IMR-90 (cell line): ENCODE measurements at places on chromosomes 13 and 19.

DNA sequence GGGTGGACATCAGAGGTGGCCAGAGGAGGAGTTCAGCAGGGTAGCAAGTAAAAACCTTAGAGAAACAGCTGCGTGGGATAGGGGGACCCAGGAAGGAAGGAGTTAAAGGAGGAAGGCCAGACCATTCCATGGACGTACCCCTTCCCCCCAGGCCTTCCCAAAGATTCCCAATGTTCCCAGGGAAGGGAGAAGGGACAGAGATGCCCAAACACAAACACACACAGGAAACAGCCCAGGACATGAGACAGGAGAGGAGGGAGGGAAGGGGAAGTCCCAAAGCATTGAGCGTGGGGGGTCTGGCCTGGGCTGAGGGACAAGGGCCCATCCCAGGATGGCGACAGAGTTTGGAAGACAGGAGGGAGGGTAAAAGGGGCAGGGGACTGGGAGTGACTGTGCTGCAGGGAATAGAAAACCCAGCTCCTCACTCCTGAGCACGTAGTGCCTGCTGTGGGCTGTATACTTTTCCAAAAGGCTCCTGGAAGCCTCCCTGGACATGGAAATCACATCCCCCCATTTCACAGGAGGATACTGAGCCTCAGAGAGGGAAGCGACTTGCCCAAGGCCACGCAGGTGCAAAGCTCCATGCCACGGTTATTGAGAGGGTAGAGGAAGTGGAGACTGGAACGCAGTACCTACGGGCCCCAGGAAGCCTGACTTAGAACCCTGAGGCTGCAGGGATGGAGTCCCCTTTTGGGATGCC is 1.1 kb downstream of the SYDE1 start:
- DNase-seq, result no peak

- no peak for DNase-seq
These were observed 136.9 kb downstream of the USP12 start for GRCh38 chr13:27034678-27035111.

DNA sequence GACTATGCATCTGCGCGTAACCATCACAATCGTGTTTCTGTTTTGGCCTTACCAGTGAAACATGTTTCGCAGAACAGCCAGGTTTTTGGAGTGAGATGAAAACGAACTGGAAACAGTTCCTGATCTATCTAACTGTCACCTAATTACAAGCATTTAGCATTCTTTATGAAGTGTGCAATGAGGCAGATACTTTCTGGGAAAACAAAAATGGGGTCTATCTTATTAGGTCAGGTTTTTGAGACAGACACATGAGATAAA is 182.8 kb downstream of the LMO7 start:
- DNase-seq, result no peak

DNA sequence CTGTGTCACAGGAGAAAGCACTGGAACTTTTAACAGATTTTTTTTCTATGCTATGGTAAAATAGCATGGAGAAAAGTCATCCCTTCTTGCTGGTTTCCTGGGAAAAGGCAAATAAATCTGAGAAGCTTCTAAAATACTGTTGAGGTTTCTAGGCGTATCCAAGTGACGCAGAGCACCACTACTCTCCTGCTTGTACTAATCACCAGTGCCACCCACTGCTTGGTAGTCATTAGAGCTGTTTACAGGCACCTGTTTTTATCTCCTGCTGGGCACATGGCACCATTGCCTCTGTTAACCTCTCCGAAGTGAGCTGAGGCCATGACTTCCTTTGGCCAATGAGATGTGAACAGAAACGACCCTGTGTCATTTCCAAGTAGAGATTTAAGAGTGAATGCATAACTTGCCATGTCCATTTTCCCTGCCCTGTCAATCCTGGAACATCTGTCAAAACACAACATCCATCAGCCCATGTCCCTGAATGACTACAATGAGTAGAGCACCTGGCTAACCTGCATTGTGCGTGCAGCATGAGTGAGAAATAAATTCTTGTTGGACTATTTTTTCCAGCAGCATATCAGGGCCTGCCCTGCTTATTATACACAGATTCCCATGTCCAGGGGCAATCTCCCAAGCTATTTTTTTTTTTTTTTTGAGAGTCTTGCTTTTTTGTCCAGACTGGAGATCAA is 17.3 kb upstream of the OXGR1 start:
- DNase-seq, result no peak

DNA sequence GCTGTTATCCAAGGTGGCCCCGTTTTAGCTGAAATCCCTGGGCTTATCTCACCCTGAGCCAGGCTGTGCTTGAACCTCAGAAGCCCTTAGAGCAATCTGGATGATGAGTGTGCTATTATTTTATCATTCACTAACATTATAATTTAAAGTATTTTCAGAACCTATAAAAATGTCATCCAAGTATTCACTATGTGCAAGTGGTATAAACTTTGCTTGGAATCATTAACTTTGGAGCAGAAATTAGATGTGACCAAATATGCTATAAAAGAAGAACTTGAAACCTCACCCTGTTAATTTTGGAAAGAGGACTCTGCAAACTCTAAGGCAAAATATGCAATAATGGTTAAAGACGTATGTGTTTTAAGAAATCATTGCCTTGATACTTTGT is 147.5 kb downstream of the USP12 start:
- no peak for DNase-seq

GRCh38 chr13:110794209-110794608 is 80.7 kb downstream of the ING1 start:
- no peak for DNase-seq

- peak; percentile 14 for DNase-seq
These were observed 22.9 kb upstream of the SHISA2 start for GRCh38 chr13:26074706-26075105.

DNA sequence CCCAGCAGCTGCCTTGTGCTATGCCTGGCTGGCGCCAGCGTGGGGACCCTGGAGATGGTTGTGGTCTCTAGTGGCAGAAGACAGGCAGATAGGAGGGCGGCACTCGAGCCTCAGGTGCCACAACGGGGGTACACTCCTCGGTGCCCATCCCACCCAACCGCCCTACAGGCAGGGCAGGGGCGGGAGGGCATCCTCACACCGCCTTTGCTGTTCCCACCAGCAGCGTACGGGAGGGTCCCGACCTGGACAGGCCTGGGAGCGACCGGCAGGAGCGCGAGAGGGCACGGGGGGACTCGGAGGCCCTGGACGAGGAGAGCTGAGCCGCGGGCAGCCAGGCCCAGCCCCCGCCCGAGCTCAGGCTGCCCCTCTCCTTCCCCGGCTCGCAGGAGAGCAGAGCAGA is 16.6 kb downstream of the PLIN4 start:
- no peak for DNase-seq

GRCh38 chr13:30698488-30699005 is 36.8 kb upstream of the ALOX5AP start:
- no peak for DNase-seq

DNA sequence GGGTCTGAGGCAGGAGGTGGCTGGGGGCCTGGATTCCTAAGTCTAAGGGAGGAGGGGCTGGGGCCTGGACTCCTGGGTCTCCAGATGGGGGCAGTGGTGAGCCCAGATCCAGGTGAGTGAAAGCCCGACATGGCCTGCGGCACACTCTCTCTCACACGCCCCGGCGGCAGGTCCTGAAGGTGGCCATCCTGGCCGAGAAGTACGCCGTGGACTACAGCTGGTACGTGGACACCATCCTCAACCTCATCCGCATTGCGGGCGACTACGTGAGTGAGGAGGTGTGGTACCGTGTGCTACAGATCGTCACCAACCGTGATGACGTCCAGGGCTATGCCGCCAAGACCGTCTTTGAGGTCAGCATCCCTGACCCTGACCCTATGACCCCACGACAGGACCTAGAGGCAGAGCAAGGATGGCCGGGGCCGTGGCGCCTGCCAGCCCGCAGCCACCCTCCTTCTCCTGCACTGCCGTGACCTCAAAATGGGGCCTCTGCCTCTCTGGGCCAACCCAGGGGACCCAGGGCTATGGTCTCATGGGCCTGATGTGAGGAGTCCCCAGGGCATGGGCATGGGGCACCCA is 13.2 kb downstream of the FUZ start:
- DNase-seq, result no peak

- DNase-seq, result no peak
These were observed at the start of gene PDE4A for GRCh38 chr19:10420444-10421239. TSS of gene PDE4A (plus strand) at chr19:10420538. CDS start at chr19:10420765, 227 bp downstream.

DNA sequence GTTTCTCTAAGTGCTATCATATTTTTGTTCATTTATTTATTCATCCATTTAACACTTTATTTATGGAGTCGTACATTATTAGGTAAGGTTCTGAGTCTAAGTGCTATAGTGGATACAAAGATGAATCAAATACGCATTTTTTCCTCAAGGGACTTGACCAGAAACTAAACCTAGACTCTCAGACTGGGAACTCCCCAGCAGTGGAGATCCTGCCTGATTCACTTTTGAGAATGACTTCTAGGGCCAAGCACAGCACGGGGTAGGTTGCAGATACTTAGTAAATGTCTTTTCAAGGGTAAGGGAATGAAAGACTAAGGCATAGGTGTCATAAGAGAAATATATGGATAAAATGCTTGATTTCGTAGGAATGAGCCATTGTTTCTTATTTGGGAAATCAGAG is 7.2 kb downstream of the DNAJC15 start:
- no peak for DNase-seq

- no peak for DNase-seq
These were observed 11.5 kb downstream of the CUL4A start for GRCh38 chr13:113220877-113221276.

GRCh38 chr19:57103573-57104277 is 16.1 kb upstream of the USP29 start:
- DNase-seq, result peak; percentile 47

DNA sequence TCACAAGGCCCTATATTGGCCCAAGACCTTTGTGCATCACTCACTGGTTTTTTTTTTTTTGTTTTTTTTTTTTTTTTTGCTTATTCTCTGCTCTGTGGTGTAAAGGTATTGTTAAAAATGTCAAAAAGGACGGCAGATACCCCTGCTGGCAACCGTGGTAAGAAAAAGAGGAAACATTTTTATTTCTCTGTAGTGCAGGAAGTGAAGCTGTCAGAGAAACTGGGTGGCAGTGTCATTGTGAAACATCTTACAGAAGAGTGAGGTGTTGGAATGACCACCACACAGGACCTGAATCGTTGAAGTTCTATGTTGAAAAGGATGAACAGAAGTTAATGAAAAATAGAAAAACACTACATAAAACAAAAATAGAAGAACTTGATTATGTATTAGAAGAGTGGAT is 346.4 kb downstream of the FGF9 start:
- no peak for DNase-seq

DNA sequence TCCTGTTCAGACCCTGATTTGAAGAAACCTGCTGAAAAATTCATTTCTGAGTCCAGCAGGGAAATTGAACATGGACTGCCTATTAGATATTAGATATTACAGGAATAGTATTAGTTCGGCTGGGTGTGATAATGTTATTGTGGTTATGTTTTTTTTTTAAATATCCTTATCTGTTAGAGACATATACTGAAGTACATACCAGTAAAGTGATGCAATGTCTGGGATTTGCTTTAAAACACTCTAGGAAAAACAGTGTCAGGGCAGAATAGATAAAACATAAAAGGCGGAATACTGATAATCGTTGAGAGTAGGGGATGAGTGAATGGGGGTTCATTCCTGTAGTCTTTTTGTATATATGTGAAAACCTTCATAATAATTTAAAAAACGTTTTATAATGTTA is 28.7 kb upstream of the AMER2 start:
- DNase-seq, result peak; percentile 8

DNA sequence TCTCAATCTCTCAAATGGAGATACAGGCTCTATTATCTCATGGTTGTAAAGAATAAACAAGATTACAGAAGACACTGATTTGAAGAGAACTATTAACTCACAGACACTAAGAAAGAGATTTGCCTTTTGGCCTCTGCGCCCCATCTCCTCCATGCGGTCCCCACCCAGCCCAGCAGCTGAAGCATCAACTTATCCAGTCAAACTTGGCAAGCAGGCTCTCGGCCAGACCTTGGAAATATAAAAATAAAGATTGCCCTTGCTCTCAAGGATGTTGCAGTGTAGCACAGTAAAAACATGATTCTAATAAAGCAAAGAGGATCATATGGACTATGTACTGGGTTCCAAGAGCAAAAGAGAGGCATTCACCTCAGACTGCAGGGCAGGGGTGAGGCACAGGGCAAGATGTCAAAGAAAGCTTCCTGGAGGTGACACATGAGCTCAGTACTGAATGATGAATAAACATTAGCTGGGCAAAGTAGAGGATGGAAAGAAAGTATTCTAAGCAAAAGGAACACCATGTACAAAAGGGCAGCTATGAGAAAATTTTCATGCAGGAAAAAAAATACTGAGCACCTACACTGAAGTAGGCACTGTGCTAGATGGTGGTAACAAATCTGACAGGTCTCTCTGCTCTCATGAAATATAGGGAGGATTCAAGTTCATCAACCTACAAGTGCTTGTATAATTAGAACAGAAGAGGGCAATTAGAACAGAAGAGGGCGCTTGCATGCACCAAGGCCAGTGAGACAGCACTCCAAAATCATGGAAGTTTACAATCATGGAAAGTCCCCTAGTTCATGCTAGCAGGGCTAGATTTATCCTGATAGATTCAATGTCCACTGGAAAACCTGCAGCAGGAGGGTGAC is 85.0 kb downstream of the SACS start:
- DNase-seq, result no peak
